ENCODE measurements at places on chromosomes 3 and 15. TPM values are rescaled to one million over a fixed set of nuclear protein-coding genes. Genes with fewer than 3 reads are reported as not detected.

GRCh38 chr3:25150199-25150598 lies 277.9 kb upstream of the RARB start:
- peaks cover 8% of the 10 kb centered on the region for H3K36me3 ChIP-seq
- H3K4me3 ChIP-seq: no peak overlapping the region
- no peak overlapping the region for H3K27ac ChIP-seq

DNA sequence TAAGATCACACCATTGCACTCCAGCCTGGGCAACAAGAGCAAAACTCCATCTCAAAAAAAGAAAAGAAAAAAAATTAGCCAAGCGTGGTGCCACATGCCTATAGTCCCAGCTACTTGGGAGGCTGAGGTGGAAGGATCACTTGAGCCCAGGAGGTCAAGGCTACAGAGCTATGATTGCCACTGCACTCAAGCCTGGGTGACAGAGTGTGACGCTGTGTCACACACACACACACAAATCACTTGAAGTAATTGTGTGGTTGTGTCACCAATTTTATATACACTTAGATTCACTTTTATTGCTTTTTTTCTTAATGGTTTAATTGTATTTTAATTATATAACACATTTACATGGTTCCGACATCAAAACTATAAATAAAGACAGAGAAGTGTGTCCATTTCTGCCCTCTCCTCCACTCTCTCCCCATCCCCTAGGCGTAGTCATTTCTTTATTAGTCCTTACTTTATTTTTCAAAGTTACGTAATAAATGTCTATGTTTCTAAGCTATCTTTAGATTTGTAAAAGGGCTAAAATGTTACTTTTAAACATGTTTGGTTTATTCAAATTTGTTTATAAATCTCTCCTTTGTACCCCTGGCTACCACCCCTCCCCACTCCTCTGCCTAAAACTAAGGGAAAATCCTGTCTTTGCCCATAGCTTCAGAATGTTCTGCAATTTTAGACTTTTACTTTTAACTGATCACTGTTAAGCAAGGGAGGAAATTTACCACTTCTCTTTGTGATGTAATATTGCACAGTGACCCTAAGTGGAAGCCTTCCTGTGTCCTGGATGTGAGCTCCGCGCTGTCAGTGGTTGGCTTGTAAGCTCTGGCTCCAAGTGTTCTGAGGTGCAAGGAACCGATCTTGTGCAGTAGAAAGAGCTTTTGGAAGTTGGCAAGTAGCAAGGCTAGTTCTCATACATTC lies 10.8 kb upstream of the VILL start:
- peak overlapping the region; percentile 24 for H3K27ac ChIP-seq
- H3K4me1 ChIP-seq: peaks cover 3% of the 10 kb centered on the region
- no peak for DNase-seq
- peaks cover 20% of the 10 kb centered on the region for H3K36me3 ChIP-seq
- no peaks in the 10 kb centered on the region for H3K27me3 ChIP-seq

GRCh38 chr3:165526367-165526766 lies 310.9 kb downstream of the BCHE start:
- no peak for DNase-seq
- H3K27me3 ChIP-seq: no peaks in the 10 kb centered on the region
- no peaks in the 10 kb centered on the region for H3K4me1 ChIP-seq

The ARL14 gene
- total RNA-seq: 1.9 TPM

DNA sequence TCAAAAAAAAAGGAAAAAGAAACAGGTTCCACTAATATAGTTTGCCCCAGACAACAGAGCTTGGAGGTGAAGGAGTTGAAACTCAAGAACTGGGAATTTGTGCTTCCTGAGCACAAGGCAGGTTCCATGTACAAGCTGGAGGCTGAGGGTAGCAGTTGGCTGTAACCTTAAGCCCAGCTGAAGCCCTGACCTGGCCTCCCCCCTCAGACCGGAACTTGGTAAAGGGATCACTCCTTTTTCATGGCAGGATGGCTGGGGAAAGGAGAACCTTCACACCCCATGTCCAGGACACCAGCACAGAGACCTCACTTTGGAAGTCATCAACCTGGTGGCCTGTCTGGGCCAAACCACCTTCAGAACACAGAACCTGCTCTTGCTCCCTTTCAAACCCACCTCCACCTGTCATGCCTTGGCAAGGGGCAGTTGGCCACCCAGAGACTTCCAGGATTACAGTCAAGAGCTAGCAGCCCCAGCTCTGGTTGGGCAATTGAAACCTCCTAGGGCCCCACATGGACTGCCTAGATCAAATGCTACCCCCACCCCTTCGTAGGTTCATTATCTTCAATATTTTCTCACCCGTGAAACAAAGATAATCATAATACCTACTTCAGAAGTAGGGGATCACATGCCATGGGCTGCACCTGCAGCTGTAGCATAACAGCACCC lies 3.5 kb downstream of the RPL29 start:
- peak overlapping the region; percentile 1 for H3K4me3 ChIP-seq
- no peak overlapping the region for H3K27ac ChIP-seq
- H3K27me3 ChIP-seq: peaks cover 5% of the 10 kb centered on the region
- peaks cover 21% of the 10 kb centered on the region for H3K36me3 ChIP-seq
- peaks cover 16% of the 10 kb centered on the region for H3K4me1 ChIP-seq
- no peak for DNase-seq

GRCh38 chr15:32014953-32015352 lies 15.4 kb upstream of the CHRNA7 start:
- H3K4me3 ChIP-seq: no peak overlapping the region
- H3K36me3 ChIP-seq: no peaks in the 10 kb centered on the region
- no peaks in the 10 kb centered on the region for H3K27me3 ChIP-seq

GRCh38 chr15:89980896-89981295 lies 20.2 kb upstream of the ZNF710 start:
- no peaks in the 10 kb centered on the region for H3K4me1 ChIP-seq
- H3K27ac ChIP-seq: no peak overlapping the region
- peaks cover 19% of the 10 kb centered on the region for H3K27me3 ChIP-seq
- no peak for DNase-seq
- no peaks in the 10 kb centered on the region for H3K36me3 ChIP-seq

GRCh38 chr3:176514297-176514696 lies 683.0 kb downstream of the TBL1XR1 start:
- H3K36me3 ChIP-seq: no peaks in the 10 kb centered on the region
- H3K27me3 ChIP-seq: no peaks in the 10 kb centered on the region
- no peak for DNase-seq
- H3K27ac ChIP-seq: no peak overlapping the region

DNA sequence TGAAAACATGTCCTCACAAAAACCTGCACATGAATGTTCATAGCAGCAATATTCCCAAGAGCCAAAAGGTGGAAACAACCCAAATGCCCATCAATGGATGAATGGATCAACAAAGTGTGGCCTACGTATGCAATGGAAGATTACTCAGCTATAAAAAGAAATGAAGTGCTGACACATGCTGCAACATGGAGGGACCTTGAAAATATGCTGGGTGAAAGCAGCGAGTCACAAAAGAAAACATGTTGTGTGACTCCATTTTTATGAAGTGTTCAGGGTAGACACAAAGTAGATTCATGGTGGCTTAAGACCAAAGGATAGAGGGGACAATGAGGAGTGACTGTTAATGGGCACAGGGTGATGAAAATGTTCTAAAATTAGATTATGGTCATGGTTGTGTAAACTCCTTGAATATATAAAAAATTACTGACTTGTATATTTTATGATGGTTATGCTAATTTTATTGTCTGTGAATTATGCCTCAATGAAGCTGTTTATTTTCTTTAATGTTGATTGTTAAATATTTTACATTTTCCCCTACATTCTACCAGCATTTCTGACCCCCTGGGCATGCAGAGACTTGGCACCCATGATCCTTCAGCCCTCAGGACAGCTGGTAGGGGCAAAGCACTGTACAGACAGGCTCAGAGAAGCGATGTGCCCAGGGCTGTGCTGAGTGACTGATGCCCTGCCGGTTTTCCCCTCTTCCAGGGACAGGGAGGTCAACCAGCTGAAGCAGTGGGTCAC lies 37.8 kb downstream of the CFAP100 start:
- no peaks in the 10 kb centered on the region for H3K4me1 ChIP-seq
- peaks cover 5% of the 10 kb centered on the region for H3K36me3 ChIP-seq
- H3K4me3 ChIP-seq: no peak overlapping the region
- no peaks in the 10 kb centered on the region for H3K27me3 ChIP-seq
- DNase-seq: no peak

The CP gene
- 7.4 TPM for total RNA-seq

- H3K27me3 ChIP-seq: no peaks in the 10 kb centered on the region
- no peak for DNase-seq
- peaks cover 15% of the 10 kb centered on the region for H3K4me1 ChIP-seq
Observed at GRCh38 chr15:71572452-71573053, 237.8 kb upstream of the NR2E3 start.

DNA sequence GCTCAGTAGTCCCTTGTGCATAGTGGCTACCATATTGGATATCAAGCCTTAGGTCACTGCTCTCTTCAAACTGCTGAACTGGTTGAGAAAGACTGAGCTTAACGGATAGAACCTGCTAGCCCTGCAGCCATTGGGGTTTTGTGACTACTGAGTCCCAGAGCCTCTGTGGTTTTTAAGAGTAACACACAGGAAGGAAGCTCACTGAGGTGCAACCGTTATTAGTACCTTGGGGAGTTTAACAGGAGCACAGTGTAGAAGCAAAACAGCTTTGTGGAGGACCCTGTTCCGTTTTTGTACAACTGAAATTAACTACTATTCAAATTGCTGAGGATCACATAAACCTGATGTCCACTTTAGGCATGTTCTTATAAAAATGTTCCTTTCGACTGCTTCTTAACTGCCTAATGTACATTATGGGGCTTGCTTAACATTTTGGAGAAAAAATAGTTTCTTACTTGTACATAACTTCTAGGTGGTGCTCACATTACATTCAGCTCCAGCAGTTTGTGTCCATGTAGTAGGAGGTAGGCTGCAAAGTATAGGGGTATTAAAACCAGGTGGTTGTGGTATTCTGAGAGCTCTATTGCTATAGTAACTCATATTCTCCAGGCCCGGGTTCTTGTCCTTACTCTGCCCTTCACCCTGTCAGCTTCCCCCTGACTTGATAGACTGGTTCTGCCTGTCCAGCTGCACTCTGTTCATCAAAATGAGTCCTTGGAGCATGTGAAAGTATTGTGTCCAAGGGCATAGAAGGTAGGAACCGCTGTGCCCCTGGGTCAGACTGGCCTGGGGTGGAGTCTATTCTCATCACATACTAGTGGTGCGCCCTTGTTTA lies 17.3 kb downstream of the PXK start:
- peak overlapping the region; percentile 44 for H3K4me3 ChIP-seq
- H3K27ac ChIP-seq: peak overlapping the region; percentile 52
- H3K4me1 ChIP-seq: peaks cover 29% of the 10 kb centered on the region

GRCh38 chr15:65766422-65767263 lies 25.4 kb downstream of the DENND4A start:
- H3K27ac ChIP-seq: no peak overlapping the region
- H3K27me3 ChIP-seq: no peaks in the 10 kb centered on the region
- no peaks in the 10 kb centered on the region for H3K36me3 ChIP-seq
- DNase-seq: no peak
- H3K4me3 ChIP-seq: no peak overlapping the region
- H3K4me1 ChIP-seq: no peaks in the 10 kb centered on the region

The EFL1 gene
- total RNA-seq: 17.0 TPM

The P2RY13 gene
- total RNA-seq: not detected

DNA sequence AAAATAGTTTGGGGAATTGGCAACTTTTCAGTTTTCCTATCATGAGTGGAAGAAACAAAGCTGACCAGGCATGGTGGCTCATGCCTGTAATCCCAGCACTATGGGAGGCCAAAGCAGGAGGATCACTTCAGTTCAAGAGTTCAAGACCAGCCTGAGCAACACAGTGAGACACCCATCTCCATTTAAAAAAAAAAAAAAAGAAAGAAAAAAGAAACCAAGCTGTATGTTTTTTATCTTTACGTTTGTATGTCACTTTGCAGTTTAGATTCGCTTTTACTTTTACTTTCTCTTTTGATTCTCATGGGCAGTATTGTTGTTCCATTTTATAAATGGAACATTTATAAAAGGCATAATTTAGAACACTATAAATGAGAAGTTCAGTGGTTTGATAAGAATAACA lies 31.2 kb upstream of the TNIK start:
- H3K36me3 ChIP-seq: no peaks in the 10 kb centered on the region
- no peak for DNase-seq
- no peaks in the 10 kb centered on the region for H3K4me1 ChIP-seq
- H3K27me3 ChIP-seq: no peaks in the 10 kb centered on the region
- no peak overlapping the region for H3K4me3 ChIP-seq
- no peak overlapping the region for H3K27ac ChIP-seq

The CBLB gene
- 57.0 TPM for total RNA-seq

DNA sequence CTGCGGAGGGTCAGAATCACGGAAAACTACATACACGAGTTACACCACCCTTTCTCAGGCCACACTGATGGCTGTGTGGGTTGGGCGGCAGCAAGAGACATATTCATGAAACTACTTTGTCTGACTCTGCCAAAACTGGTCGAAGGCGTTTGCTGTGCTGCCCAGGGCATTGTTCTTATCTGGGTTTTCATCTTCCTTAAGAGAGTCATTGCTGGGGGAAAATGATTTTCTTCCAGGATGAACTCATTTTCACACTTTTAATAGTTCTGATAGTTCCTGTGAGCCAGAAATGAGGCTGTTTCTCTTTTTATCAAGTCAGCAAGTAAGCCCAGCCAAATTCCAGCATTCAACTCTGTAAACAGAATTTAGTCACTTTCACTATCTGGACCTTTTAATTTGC lies 47.6 kb downstream of the TRIM71 start:
- DNase-seq: no peak
- H3K36me3 ChIP-seq: peaks cover 6% of the 10 kb centered on the region
- peak overlapping the region; percentile 88 for H3K27ac ChIP-seq
- peaks cover 72% of the 10 kb centered on the region for H3K4me1 ChIP-seq
- H3K4me3 ChIP-seq: peak overlapping the region; percentile 72

GRCh38 chr3:54538346-54538745 lies 389.5 kb downstream of the LRTM1 start:
- peaks cover 35% of the 10 kb centered on the region for H3K27me3 ChIP-seq
- no peak overlapping the region for H3K4me3 ChIP-seq
- H3K4me1 ChIP-seq: peaks cover 11% of the 10 kb centered on the region
- no peak overlapping the region for H3K27ac ChIP-seq

- peaks cover 11% of the 10 kb centered on the region for H3K4me1 ChIP-seq
- H3K4me3 ChIP-seq: no peak overlapping the region
- DNase-seq: no peak
- no peak overlapping the region for H3K27ac ChIP-seq
- H3K36me3 ChIP-seq: no peaks in the 10 kb centered on the region
- H3K27me3 ChIP-seq: no peaks in the 10 kb centered on the region
Observed at GRCh38 chr3:119681279-119681678, 4.1 kb upstream of the COX17 start.

The TRIM42 gene
- total RNA-seq: not detected

The RAD51 gene
- 20.5 TPM for total RNA-seq

- no peaks in the 10 kb centered on the region for H3K27me3 ChIP-seq
- peaks cover 3% of the 10 kb centered on the region for H3K36me3 ChIP-seq
- H3K27ac ChIP-seq: no peak overlapping the region
- peaks cover 29% of the 10 kb centered on the region for H3K4me1 ChIP-seq
- no peak overlapping the region for H3K4me3 ChIP-seq
- DNase-seq: no peak
Observed at GRCh38 chr3:73536952-73537351, 87.8 kb downstream of the PDZRN3 start.
